Astrocyte (in vitro differentiated cells and primary cell): ENCODE measurements at places on chromosomes 2 and 18. TPM values are rescaled to one million over a fixed set of nuclear protein-coding genes. Genes with fewer than 3 reads are reported as not detected.

The KCNF1 gene
- total RNA-seq = 0.19 and 1.6 TPM in 2 replicates

The ATRAID gene
- 62.9 and 66.9 TPM in 2 replicates for total RNA-seq

The RAB6C gene
- 0.09 and 0.14 TPM in 2 replicates for total RNA-seq

The MC5R gene
- total RNA-seq = 0.26 and 0.57 TPM in 2 replicates

The SLC35G4 gene
- not detected in 2 replicates for total RNA-seq

The GALNT3 gene
- total RNA-seq = 16.4 and 19.9 TPM in 2 replicates

The NR4A2 gene
- 1.2 and 1.3 TPM in 2 replicates for total RNA-seq

The LDLRAD4 gene
- total RNA-seq = 26.0 and 40.1 TPM in 2 replicates
